ENCODE measurements at places on chromosomes 1 and 21.

DNA sequence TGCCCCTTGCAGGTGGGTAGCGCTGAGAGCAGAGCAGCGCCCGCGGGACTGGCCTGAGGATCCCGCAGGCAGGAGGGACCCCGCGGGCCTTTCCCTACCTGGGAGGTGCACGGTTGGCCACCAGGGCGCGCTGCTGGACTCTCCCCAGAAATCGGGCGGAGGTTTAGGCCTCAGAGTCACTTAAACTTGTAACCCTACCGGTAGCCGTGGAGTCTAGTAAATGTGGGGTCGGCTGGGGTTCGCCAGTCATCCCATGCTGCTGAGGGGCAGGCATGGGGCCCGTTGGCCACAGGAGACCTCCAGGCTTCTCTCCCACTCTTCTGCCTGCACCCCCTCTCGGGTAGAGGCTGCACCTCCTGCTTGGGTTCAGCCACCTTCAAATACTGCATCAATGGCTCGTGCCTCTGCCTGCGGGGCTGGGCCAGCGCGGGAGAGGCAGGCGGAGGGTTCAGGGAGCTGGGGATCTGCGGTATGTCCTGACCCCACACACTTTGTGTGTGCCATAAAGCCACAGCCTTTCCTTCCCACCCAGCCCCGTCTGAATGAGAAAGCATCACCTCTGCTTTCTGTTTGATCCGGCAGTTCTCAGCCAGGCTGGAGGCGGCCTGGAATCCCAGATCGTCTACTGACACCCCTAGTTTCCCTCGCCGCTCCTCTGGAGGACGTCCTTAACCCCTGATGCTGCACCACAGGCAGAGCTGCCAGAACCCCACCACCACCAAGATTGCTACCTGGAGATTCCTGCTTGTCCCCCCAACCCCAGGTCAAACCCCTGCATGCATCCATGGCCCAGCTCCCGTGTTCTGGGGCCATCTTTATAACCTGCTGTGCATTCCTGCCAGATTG lies 12.3 kb upstream of the GSTM4 start:
- peak; percentile 73 for DNase-seq

DNA sequence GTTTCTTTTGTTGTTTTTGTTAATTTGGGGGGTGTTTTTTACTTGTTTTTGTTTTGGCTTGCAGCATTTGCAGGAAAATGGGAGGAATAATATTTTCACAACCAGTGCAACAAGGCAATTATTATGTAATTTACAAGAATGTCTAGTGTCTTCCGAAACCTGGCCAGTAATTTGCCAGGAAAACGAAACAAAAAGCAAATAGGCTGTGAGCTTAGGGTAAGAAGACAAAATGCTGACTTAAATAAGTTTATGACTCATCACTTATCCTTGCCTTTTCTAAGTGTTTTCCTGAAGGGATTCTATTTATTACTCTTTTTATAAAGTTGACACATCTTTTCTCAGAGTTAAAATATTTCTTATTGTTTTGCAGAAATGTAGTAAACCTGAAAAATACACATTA lies 49.8 kb downstream of the KCNT2 start:
- DNase-seq = peak; percentile 79

DNA sequence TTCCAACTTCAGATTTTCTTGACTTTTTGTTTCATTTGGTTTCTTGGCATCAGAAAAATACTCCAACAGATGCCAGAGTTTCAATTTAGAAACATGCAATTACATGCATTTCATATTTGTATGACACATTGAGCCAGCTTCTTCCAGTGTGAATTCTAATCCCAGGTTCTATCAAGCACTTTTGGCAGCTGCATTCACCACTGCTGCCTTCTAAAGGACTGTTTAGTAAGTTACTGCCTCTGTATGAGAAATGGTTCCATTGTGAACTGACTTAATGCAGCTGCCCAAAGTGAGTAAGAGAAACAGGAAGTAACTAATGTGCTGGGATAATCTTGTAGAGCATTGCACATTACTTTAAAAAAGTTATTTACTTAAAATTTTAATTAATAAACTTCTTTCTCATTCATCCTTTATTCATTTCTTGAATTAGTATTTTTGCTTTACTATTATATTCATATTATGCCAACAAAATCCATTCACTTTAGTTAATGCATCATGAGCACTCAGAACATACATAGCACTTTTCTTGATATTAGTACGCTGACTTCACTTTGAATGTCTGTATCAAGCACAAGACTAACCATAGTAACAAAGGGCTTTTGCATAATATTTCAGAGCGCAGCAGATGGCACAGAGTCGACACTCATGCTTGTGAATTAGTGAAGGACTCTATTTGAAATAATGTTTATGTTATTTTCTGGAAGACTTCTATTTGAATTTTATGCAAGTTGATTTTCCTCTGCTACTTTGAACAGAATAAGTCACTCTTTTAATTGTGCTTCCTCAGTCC lies 9.8 kb downstream of the RGS18 start:
- peak; percentile 63 for DNase-seq

DNA sequence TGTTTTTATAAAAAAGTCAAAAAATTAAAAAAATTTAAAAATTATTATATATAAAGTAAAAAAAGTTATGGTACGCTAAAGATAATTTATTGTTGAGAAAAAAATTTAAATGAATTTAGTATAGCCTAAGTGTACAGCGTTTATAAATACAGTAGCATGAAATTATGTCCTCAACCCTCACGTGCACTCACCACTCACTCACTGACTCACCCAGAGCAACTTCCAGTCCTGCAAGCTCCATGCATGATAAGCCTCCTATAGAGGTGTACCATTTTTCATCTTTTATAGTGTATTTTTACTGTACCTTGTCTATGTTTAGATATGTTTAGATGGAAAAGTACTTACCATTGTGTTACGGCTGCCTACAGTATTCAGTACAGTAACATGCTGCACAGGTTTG lies 5.1 kb downstream of the DISC1 start:
- no peak for DNase-seq

- peak; percentile 20 for DNase-seq
Observed at GRCh38 chr1:89274411-89274857, 1.8 kb upstream of the GBP5 start.

GRCh38 chr21:45281411-45282282 lies 6.0 kb downstream of the POFUT2 start:
- peak; percentile 84 for DNase-seq

GRCh38 chr1:34250342-34250741 lies 73.6 kb downstream of the C1orf94 start:
- no peak for DNase-seq

DNA sequence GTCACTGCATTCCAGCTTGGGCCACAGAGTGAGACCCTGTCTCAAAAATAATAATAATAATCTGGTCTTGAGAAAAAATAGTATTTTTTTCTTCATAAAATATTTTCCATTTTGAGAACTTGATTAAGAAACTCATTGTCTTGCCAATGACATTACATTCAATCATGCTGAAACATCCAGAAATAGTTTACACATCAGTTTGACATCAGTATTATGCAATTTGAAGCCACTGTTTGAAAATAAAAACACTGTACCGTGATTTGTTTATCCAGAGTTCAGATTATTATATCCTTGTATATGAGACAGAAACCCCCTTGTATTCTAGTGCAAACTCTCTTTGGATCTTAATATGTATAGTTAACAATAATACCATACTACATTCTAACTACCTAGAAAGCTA lies 6.9 kb downstream of the FMO2 start:
- DNase-seq = no peak

DNA sequence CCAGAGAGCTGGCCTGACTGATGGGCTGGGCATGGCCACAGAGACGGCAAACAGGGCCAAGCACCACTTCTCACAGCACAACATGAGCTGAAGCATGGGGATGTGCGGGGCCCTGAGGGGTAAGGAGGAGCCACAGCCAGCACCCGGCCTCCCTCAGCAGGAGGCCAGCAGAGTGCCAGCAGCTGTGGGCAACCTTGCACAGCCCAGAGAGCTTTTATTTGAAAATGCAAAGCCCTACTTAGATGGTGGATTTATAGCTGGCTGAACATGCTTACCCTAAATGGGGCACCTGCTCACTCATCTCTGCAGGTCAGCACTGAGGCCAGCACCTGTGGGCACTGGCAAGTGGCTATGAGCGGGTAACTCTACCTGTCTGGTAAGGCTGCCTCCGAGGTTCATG lies 44.1 kb downstream of the SLC66A1 start:
- no peak for DNase-seq

- no peak for DNase-seq
Observed at GRCh38 chr1:43074244-43074643, 97.8 kb downstream of the EBNA1BP2 start.

DNA sequence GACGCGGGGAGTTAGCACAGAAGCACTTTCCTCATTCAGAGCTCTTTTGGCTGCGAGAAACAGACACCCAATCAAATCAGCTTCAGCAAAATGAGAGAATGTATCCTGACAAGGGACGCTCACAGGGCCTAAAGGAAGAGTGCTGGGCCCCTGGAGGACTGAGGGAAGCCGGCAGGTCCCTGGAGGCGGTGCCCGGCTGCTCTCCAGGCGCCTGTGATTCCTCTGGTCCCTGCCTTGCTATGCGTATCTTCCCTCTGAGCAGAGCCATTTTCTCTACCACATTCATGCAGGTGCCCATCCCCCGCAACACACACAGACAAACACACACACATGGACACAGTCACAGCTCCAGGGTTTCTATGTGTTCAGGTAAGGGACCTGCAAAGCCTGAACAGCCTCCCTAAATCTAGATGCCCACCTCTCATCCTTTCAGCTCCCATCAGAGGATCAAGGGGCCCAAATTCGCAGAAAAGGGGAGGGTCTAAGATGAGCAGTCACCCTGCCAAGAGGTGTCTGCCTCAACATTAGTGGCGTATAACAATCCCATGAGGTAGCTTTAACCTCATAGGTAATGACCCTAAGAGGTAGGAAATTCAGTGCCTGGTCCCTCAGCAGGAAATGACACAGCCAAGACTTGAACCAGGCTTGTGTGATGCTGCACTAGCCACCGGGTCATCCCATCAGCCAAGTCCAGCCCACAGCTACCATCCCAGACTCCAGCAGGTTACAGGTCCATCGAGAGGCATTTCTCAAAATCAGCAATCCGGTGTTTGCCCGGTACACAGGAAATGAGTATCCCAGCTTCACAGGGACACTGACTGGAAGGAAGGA lies 29.0 kb downstream of the PTAFR start:
- no peak for DNase-seq

DNA sequence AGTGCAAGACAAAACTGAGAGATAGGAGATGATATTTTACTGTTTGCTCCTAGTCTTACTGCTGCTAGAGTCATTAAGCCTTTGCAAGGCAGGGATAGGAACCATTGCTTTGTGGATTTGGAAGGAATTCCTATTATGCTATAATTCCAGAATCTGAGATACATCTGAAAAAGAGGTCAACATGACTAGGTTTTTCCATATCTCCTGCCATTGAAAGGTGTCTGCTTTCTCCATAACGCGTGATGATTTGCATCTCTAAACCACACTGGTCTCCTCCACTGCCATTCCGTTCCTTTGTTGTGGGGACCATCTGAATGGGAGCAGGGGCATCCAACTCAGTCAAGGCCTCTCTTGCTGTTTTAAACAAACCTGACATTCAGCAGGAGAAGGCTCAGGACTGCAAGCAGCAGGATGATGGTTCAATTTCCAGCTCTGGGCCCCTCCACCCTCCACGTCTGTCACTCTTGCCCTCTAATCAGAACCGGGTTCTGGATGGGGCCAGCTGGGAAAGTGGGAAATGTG lies 45.2 kb downstream of the PLPP3 start:
- DNase-seq = peak; percentile 91

- DNase-seq = no peak
Observed at GRCh38 chr1:3597599-3597964, 13.7 kb downstream of the MEGF6 start.

DNA sequence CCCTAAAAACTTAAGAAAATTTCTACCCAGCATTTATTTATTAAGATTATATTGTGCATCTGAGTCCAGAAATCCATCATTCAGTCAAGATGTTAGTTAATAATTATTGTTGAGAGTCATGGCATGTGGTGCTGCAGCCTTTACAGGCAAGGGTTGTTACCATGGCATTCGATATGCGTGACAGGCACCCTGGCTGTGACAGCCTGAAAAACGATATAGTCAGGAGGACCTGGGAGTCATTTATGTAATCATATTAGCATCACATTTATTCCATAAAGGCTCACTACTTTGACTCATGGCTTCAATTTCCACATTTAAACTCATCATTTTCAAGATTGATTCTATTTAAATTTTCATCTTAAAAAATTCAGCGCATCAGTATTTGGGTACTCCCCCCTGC lies 68.0 kb downstream of the CACHD1 start:
- DNase-seq = no peak

DNA sequence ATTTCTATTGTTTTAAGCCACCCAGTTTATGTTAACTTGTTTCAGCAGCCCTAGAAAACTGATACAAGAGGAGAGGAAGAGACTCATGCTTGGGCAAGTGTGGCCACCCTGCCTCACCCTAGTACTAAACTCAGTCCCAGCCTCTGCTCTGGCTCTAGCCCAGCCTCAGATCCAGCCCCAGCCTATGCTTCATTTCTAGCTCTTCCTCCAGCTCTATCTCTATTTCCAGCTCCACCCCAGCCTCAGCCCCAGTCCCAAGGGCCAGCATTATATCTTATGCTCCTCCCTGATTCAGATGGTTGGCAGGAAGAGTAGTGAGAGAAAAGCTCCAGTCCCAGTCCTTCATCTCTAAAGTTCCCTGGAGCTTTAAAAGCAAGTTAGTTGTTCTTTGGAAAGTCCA lies 535.5 kb downstream of the PTPRC start:
- peak; percentile 48 for DNase-seq

DNA sequence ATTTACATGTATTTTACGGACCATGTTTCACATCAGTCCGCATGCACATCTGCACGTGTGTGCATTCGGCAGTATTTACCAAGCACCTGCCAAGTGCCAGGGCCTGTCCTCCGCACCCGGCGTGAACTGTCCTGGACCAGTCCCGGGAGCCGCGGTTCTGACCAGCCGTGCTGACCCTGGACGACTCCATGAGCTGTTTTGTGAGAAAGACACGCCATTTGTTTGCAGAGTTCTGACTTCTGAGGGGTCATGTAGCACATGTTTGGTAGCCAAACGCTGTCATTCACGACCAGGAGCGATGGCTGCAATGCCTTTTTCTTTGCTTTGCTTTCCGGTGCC lies 3.3 kb upstream of the OLIG2 start:
- DNase-seq = no peak

GRCh38 chr1:47725992-47726855 lies 271.0 kb downstream of the TRABD2B start:
- DNase-seq = peak; percentile 80

GRCh38 chr1:1687846-1688245 lies 4.7 kb downstream of the SLC35E2B start:
- no peak for DNase-seq

- no peak for DNase-seq
Observed at GRCh38 chr1:22044690-22045420, 7.7 kb upstream of the CDC42 start.

DNA sequence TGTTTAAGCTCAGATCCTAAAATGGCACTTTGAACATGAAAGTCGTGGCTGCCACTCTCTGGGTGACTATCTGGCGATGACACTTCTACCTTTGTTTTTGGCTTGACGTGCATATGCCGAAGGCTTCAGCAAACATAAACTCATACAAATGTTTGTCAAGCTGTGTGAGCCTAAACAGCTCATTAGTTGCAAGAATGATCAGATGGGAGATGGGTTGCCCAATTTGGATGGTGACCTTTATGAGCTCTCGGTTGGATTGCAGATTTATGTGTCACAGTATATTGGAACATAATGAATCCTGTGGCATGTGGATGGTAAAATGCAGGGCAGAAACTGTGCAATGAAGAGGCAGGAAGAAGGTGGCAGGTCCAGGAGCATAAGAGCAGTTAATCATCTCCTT lies 229.3 kb downstream of the DISC1 start:
- DNase-seq = no peak

GRCh38 chr1:40064797-40065499 lies 24.4 kb downstream of the CAP1 start:
- peak; percentile 54 for DNase-seq

All from muscle of leg (tissue), 16 donors.